ENCODE measurements at places on chromosomes 4 and X. TPM values are rescaled to one million over a fixed set of nuclear protein-coding genes. Genes with fewer than 3 reads are reported as not detected.

Gene BEX1
- total RNA-seq: 114 TPM

Gene TMPRSS11D
- not detected for total RNA-seq

Gene HSD17B13
- 1.5 TPM for total RNA-seq

Gene HSFX4
- total RNA-seq: not detected

Gene MAGEB2
- total RNA-seq: not detected

Gene ADH1C
- total RNA-seq: 2.5 TPM

Gene MTNR1A
- 2.1 TPM for total RNA-seq

Gene PAGE5
- total RNA-seq: not detected

Gene CETN2
- total RNA-seq: 129 TPM

Gene RAB28
- 34.7 TPM for total RNA-seq

Gene ADH7
- not detected for total RNA-seq

Gene AMER1
- 11.4 TPM for total RNA-seq

Gene ADH1A
- 0.11 TPM for total RNA-seq

Gene CCDC149
- 21.6 TPM for total RNA-seq

Gene CT55
- total RNA-seq: 0.10 TPM

Gene TMEM144
- 5.8 TPM for total RNA-seq

Gene TNIP3
- 1.1 TPM for total RNA-seq

Gene ADH1B
- total RNA-seq: 8.4 TPM

Gene SLIT2
- 84.7 TPM for total RNA-seq

Gene TASL
- 1.8 TPM for total RNA-seq

Gene COX7B2
- not detected for total RNA-seq

Gene FGFBP2
- 0.79 TPM for total RNA-seq

Gene DCAF12L1
- total RNA-seq: 0.28 TPM

Gene CDS1
- total RNA-seq: 18.8 TPM

Gene KLHL4
- total RNA-seq: 13.5 TPM

Gene PAK3
- total RNA-seq: 30.5 TPM

Gene PNMA5
- 1.5 TPM for total RNA-seq

Gene RHOXF2
- total RNA-seq: not detected

Gene EREG
- 0.30 TPM for total RNA-seq

Gene UGT2B17
- not detected for total RNA-seq

Gene LRRC66
- total RNA-seq: 0.30 TPM

Gene TMPRSS11A
- not detected for total RNA-seq

Gene PPBP
- total RNA-seq: 17.8 TPM

Gene NXF2
- total RNA-seq: not detected

Gene AIFM1
- total RNA-seq: 21.8 TPM

Gene NUDT9
- total RNA-seq: 21.7 TPM

Gene GPM6B
- total RNA-seq: 317 TPM

Gene TBCK
- total RNA-seq: 73.1 TPM

Gene AMTN
- not detected for total RNA-seq

Gene AKAP4
- not detected for total RNA-seq

Gene C4orf51
- not detected for total RNA-seq

Gene MAGEA11
- not detected for total RNA-seq

Gene ALPK1
- total RNA-seq: 14.9 TPM

Gene PRIMPOL
- 30.8 TPM for total RNA-seq

Gene SPINK2
- not detected for total RNA-seq

Gene GPR78
- total RNA-seq: 3.0 TPM

Gene COL25A1
- 9.3 TPM for total RNA-seq

Gene PAGE4
- total RNA-seq: 0.55 TPM

Gene GC
- total RNA-seq: not detected

Gene CYBB
- total RNA-seq: 31.5 TPM

Gene NIPAL1
- 2.8 TPM for total RNA-seq

Gene NLGN3
- 31.2 TPM for total RNA-seq

Gene MMRN1
- 17.1 TPM for total RNA-seq

Gene KCNIP4
- total RNA-seq: 12.5 TPM

Gene C4orf36
- 2.1 TPM for total RNA-seq

All from spinal cord (tissue), 10 donors.